KBM-7 (cell line): ENCODE measurements at places on chromosomes 16 and 17.

DNA sequence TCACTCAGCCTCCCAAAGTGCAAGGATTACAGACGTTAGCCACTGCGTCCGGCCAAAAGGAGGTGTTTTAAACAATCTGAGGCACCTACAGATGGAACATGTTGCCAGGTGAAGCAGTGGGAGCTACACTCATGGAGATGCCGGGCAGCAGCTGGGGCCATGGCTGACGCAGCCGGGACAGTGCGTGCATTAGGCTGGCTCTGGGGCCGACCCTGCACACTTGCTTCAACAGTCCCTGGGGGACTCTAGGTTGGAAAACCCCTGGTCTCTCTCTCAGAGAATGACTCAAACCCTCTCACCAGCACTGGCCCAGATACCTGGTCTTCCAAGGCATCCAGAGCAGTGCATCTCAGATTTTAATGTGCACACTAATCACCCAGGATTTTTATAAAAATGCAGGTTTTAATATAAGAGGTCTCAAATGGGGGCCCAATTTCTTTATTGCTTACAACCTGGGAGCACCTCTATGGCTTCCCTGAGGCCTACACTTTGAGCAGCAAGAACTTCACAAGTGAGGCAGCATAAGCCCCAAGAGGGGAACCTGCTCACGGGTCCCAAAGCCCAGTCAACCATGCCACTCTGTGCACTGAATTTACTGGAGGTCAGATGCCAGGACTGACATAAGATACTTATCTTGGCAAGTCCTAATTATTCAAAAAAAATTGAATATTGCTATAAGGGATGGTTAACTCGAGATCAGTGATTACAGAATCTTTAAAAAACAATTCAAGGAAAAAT lies 70.8 kb upstream of the TRAP1 start:
- no peak for DNase-seq

GRCh38 chr17:7825206-7825990 lies 8.6 kb upstream of the KDM6B start:
- no peak for DNase-seq

DNA sequence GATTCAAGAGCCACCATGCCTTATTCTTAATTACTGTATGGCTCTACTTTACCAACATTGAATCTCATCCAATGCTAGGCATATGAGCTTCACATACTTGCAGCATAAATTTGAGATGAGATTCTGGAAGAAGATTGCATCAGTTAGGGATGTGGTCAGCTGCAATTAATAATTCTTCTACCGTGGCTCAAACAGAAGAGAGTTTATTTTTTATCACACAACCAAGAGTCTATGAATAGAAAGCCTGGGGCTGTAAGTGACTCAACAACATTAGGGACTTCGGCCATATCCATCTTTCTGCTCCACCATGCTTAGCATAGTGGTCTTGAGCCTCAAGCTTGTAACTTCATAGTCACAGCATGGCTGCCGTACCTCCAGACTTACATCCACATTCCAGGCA lies 179.4 kb upstream of the IRX6 start:
- no peak for DNase-seq

DNA sequence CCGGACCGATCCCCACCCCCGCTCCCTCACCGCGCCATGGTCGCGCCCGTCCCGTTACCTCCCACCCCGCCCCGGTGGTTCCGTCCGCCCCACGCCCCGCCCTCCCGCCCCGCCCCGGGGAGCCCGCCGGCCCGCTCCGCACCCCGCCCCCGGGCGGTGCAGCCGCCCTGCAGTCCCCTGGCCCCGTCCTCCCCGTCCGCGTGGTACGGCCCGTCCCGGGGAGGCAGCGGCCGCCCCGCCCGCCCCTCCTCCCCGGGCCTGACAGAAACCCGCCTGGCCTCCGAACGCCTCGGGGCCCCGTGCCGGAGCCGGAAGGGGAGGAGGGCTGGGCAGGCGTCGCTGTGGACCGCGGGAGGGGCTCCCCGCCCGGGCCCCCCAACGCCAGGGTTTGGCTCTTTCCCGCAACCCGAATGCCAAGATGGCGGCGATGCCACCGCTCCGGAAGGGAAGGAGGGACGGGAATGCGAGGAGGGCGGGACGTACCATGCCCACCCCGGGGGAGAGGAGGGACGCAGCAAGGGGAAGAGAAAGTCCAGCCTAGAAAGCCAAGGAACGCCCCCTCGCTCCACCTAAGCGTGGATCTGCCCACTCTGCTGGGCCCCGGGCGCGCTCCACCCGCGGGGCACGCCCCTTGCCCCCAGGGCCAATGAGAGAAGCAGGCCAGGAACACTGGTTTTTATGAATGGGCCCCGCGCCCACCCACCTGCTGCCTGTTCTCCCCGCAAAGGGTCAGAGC lies at the start of gene PIP4K2B:
PIP4K2B (minus strand) TSS at position 56 of the 736 bp plus-strand sequence. CDS start 132 bp downstream, outside the sequence.
- peak; percentile 99 for DNase-seq

- DNase-seq: no peak
These were observed 3.5 kb upstream of the CDH11 start for GRCh38 chr16:65125322-65125721.

DNA sequence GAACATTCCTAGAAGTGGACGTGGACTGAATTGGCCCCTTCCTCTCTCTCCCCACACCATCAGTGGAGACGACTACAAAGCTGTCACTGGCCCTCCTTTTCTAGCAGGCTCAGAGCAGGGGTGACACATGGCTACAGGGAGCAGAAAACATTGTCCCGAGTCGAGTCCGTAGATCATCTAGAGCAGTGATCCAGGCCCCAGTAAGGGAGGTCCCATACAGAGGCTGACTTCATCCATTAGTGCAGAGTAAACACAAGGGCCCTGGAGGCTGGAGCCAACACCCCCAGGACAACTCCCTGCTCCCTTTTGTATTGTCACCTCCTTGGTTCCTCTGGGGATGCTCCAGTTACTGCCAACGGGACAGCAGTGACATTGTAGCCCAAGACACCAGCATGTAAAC lies 130.7 kb downstream of the CMIP start:
- DNase-seq: no peak

- DNase-seq: peak; percentile 38
These were observed 28.8 kb upstream of the PRKCB start for GRCh38 chr16:23807028-23807427.

DNA sequence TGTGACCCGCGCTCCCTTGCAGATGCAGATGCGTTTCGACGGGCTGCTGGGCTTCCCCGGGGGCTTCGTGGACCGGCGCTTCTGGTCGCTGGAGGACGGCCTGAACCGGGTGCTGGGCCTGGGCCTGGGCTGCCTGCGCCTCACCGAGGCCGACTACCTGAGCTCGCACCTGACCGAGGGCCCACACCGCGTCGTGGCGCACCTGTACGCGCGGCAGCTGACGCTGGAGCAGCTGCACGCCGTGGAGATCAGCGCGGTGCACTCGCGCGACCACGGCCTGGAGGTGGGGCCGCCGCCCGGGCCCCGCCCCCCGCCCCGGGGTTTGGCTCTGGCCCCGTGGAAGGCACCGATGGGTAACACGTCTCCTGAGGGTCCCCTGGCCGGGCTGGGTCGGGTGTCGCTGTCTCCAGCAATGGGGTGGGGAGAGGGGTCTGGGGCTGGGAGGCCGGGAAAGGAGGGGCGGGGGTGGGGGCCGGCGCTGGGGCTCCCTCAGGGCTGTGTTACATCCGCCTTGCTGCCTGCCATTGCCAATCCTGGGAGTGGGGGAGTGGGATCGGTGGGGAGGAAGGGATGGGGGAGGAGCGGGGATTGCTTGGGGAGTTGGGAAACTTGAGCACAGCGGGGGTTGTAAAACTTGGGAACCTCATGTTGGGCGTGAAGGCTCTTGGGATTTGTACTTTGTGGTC lies 737 bp downstream of the NUDT16L1 start:
- DNase-seq: no peak

DNA sequence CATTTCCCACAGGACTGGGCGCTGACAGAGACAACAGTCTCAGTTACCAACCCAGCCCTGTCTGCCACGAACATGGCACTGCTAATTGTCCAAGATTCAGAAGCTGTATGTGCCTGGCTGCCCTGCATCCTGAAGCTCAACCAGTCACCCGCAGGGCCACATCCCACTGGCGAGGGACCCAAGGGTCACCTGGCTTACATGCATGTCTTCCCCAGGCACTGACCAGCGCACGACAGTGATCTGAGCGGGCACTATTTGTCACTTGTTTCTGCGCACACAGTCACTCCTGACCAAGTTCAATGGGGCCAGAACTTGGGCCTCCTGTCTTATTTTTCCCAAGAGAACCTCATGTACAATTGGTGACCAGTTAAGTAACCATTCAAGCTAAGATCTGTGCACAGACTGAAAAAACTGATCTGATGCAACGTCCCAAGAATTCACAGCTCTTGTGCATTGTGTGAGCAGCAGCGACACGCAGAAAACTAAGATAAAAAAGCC lies 13.1 kb downstream of the USP7 start:
- no peak for DNase-seq

- no peak for DNase-seq
These were observed 123.5 kb downstream of the PRKCA start for GRCh38 chr17:66425756-66426396.

- DNase-seq: no peak
These were observed 379.0 kb upstream of the SOX9 start for GRCh38 chr17:71741836-71742235.

GRCh38 chr16:9008601-9009260 lies 45.0 kb upstream of the USP7 start:
- peak; percentile 81 for DNase-seq

GRCh38 chr17:35142467-35142796 lies 329 bp upstream of the NLE1 start:
- no peak for DNase-seq

- no peak for DNase-seq
These were observed 18.5 kb downstream of the ITPRIPL2 start for GRCh38 chr16:19132255-19132654.

- DNase-seq: no peak
These were observed 5.8 kb upstream of the HOXB9 start for GRCh38 chr17:48631693-48632578.

DNA sequence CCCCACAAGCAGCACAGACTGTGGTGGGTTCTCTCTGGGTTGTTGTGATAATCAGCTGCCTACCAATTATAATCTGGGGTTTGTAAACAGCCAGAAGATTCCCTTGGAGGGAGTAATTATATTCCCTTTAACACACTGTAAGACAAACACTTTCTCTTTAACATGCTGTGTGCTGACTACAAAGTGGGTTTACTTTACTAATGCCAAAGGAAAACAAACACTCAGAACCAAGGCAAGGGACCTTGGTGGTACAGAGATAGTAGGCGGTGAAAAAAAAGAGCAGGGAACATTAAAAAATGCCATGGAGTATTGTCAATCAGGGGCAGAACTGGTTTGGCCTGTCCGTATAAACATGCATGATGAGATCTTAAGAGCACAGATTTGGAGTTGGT lies 3.0 kb upstream of the VAT1L start:
- no peak for DNase-seq

GRCh38 chr17:64202683-64203344 lies 60.2 kb downstream of the TEX2 start:
- DNase-seq: no peak

DNA sequence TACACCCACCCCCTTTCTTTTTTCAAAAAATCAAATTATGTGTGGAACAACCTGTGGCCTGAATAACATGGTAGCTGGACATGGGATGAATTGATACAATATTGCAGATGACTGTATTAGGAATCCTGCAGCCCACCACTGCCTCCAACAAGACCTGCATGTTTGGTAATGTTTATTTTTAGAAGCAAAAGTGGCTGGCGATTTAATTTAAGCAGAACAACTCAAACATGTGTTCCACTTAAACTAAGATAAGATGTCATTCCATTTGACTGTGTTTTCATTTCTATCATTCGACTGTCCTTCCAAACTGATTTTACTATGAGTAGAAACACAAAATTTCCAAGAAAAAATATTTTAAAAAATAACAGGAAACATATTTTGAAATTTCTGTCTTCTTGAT lies 10.1 kb upstream of the DHRS7C start:
- no peak for DNase-seq

DNA sequence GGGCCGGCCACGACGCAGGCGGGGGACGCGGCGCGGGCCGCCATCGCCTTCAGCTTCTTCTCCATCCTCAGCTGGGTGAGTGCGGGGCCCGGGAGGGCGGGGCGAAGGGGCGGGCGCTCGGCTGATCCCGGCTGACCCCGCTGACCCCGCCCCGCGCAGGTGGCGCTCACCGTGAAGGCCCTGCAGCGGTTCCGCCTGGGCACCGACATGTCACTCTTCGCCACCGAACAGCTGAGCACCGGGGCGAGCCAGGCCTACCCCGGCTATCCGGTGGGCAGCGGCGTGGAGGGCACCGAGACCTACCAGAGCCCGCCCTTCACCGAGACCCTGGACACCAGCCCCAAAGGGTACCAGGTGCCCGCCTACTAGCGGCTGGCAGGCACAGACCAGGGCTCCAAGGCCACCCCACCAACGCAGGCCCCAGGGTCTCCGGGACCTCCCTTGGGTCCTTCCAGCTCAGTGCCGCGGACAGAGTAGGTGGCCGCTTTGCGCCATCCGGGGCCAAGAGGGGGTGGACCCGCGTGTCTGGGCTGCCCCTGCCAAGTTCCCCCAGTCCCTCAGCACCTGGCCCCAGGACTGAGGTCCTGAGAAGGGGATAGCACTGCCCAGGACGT lies 3.0 kb downstream of the SYNGR3 start:
- no peak for DNase-seq

DNA sequence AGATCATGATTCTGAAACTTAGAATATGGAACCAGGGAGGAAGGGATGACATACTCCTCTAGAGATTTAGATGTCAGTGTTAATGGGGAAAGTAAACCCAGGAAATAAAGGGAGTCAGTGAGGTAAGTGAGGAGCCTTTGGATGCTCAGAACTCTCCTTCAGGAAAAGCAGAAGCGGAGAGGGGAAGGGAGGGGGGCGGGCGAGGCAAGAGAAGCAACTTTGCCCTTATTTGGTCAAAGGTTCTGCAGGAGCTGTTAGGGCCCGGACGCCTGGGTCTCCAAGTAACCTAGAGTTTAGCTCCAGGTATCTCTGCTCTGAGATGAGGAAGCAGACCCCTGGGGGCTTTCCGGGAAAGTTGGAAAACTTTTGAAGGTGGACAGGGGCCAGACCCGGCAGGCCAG lies 1.3 kb downstream of the PFN1 start:
- peak; percentile 54 for DNase-seq

- DNase-seq: peak; percentile 52
These were observed 8.7 kb downstream of the ABI3 start for GRCh38 chr17:49218941-49219913.

DNA sequence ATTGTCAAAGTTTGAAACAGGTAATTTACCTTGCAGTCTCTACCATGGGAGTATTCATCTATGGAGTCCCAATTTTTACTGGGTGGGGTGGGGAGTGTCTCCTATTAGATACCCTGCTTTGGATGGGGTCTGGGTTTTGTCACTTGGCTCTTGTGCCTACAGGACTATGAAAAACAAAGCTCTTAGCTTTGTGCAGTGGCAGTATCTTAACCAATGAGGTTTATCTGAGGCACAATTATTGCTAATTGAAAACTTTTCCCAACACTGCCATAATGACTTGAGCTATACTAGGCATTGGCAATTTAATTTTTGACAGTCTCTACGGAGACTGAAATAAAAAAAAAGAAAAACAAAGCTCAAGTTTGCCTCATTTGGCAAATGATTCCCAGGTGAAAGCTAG lies 3.8 kb upstream of the ZFP90 start:
- no peak for DNase-seq

- DNase-seq: no peak
These were observed 16.2 kb upstream of the ALKBH5 start for GRCh38 chr17:18167421-18167820.

- peak; percentile 7 for DNase-seq
These were observed 187.0 kb upstream of the CDH13 start for GRCh38 chr16:82439678-82440293.

GRCh38 chr17:41536741-41537613 lies 8.9 kb upstream of the KRT19 start:
- DNase-seq: no peak

- no peak for DNase-seq
These were observed 390.4 kb downstream of the SOX9 start for GRCh38 chr17:72511242-72511641.
